AG10803 (cell line): ENCODE measurements at places on chromosomes 5 and 9.

- no peak for DNase-seq
Measured at GRCh38 chr5:160769301-160769700, 82.7 kb downstream of the ATP10B start.

DNA sequence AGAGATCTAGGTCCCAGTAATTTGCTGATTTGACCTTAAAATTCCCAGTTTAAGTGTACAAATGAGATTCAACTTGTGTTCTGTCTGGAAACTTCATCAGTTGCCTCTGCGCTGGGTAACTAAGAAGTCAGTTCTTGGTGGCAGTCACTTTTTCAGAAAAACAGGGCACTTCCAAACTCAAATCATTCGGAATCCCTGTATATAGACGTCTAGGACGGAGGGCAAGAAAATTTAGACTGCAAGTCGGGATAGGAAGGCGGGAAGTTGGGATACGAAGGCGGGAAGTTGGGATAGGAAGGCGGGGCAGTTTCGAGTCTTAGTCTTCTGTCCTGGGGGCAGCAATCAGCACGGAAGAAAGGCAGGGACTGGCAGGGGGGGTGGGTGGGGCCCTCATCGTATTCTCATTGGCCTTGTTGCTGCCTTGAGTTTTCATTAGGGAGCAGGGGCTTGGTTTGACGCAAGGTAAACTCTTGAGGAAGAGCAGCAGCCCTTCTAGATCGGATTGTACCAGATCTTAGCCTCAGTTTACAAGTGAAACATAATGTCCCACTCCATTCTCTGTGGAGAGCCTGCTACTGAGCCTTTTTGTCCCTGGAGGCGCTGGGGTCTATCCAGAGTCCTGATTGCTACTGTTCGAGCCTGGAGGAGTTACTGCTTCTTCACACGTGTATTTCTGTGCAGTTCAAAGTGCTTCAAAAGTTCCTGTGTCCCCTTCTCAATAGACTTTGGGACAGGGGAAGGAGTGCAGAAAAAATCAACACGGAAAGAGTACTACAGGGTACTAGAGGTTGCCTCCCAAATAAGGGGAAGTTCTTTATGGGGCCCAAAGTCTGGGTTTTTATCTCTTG lies 2.7 kb upstream of the PURA start:
- DNase-seq: no peak

DNA sequence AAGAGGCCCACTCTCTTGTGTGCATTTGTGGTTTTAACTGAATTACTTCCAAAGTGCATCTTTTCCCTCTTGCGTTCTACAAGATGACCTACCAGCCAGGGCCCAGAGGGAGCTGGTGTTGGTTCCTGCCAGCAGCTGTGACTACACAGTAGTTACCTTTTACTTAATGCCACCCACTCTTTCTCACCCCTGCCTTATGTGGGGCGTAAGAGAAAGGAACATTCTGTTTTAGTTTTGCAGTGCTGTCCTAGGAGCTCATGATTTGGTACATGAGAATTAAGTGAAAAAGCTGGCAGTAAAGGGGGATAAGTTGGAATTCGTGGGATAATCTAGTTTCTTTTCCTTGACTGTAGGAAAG lies 45.4 kb downstream of the RCL1 start:
- DNase-seq: no peak

DNA sequence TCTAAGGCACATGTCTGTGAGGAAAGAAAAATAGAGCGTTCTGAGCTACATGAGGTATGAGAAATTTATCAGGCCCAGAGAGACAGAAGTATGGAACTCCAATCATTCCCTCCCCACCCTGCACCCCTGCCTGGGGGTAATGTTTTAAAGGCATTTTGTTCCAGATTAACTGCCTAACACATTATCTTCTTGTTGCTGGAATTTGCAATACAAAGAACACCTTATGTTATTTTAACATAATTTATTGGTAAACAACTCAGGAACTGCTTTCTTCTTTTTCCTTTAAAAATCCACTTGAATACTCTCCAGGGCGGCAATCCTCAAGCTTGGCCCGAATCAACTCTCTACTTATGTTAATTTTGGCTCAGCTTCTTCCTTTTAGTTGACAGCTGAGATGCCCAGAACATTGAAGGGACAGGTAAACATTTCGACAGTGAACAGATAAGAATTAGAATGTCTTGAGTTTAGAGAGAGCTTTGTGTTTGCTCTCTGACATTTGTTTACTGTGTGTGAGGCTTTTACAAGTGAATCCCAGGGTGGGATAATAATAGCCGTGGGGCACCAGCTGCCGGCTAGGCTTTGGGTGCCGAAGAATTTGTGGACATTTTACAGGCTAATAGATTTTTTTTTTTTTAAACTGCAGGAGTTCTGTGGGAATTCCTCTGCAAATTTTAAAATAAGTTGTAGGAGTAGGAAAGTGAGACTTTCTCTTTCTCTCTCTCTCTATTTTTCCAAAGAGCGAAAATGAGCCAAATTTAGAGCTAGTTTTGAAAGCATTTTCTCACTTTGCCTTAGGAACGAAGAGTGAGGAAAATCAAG lies 96.4 kb upstream of the TAF11L2 start:
- DNase-seq: no peak

GRCh38 chr5:61048534-61048933 lies 103.5 kb downstream of the NDUFAF2 start:
- DNase-seq: peak; percentile 54

- peak; percentile 90 for DNase-seq
Measured at GRCh38 chr5:58582803-58583491, at the start of gene RAB3C. Gene RAB3C, plus strand, starts transcription at chr5:58583075. Its CDS starts 134 bp downstream, at chr5:58583209.

GRCh38 chr5:37751227-37751626 lies 88.6 kb downstream of the GDNF start:
- DNase-seq: peak; percentile 44

DNA sequence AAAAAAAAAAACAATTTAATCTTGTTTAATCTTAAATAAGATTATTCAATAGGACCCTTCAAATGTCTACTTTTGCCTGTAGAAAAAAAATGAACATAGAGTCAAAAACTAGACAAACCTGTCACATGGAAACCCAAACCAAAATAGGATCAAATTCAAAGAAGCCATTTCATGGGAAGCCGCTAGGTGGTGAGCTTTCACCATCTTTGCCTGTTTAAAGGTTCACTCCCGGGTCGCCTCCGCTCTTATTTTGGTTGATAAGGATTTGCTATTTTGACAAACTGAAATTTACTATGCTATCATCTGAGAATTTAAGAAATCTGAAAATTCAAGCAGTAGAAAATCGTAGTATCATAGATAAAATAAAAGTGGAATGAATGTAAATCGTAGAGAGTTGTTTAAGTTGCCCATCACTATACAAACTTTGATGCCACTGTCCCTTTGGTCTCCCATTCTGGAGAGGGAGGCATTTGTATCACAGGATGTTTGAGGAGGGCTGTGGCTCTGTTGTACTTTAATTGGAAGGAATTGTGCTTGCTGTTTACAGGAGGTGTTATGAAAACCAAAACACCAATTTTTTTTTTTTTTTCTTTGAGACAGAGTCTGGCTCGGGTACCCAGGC lies 43.5 kb upstream of the DNAH5 start:
- peak; percentile 64 for DNase-seq

DNA sequence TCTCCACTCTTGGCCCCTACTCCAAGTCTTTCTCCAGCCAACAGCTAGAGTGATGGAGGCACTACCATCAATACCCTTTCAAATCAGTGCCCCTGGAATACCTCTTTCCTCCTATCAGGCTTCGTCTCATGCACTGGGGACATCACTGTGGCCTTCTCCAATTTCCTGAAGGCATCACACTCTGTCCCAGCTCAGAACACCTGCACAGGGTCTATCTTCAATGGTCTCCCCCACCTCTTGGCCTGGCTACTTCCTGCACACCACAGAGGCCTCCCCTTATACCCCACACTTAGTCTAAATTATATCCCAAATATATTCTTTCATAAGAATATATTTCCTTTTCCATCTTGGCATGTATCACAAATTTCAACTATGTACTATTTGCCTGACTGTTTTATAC lies 34.5 kb downstream of the ECPAS start:
- DNase-seq: no peak

GRCh38 chr9:95048225-95049087 lies 269.1 kb downstream of the FANCC start:
- DNase-seq: peak; percentile 29

GRCh38 chr9:121048618-121049017 lies 1.5 kb downstream of the C5 start:
- peak; percentile 18 for DNase-seq

DNA sequence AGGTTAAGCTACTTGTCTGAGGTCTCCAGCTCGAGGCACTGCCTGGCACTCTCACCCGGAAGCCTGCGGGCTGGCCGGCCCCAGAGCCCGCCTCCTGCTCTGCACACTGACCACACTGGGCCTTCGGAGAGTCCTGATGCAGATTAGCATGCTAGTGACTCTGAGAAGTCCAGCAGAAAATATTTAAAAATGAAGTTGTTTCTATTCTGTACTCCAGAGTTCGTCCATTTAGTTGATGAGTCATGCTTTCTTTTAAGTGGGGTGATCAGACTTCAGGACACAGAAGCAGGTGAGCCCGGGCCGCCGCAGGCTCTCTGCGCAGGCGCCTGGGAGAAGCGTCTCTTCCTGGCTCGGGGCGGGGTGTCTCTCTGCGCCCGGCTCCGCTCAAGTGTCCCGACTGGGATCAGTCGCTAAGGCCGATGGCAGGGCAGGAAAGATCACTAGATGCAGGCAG lies 32.5 kb downstream of the FAM240B start:
- DNase-seq: no peak

GRCh38 chr5:163540696-163541095 lies 35.3 kb downstream of the MAT2B start:
- no peak for DNase-seq

- peak; percentile 83 for DNase-seq
Measured at GRCh38 chr9:13485068-13485596, 205.6 kb upstream of the MPDZ start.

DNA sequence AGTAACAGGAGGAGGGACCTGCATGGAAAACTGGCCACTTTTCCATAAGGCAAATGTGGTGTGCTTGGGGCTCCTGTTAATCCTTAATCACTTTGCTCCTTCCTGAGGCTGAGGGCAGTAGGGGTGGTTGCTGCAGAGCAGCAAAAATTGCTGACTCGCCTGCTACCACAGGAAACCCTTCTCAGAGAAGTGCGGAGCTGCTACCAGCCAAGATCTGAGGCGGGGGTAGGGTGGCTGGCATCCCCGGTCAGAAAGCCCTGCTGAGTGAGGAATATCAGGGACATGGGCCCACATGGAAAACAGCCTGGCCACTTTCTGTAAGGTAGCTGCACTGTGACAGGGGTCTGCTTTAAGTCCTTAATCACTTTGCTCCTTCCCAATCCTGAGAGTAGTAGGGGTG lies 192.4 kb upstream of the GHR start:
- no peak for DNase-seq

DNA sequence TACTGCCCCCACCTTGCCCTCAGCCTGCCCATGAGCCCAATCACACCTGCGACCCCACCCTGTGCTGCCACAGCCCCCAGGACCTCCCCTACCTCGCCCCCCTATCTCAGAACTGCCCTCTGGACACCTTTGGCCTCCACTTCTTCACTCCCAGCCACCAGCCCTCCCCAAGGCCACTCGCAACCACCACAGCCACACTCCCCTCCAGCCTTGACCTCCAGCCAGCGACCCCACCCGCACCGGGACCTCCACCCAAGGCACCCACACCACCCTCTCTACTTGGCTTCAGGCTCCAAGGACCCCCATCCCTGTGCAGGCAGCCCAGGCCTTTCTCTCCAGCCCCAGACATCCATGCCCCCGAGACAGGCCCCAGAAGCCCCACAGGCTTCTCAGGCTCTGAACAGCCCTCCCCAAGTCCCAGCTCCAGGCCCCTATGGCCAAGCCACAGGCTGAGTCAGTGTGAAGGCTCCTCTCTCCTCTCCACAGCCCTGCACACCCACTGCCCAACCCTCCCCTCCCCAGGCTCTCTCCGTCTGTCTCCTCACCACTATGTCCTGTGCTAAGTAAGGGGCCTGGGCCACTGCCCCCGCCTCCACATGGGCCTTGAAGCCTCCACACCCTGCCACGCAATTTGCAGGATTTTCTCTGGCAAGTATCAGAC lies 2.0 kb downstream of the AK1 start:
- peak; percentile 58 for DNase-seq

DNA sequence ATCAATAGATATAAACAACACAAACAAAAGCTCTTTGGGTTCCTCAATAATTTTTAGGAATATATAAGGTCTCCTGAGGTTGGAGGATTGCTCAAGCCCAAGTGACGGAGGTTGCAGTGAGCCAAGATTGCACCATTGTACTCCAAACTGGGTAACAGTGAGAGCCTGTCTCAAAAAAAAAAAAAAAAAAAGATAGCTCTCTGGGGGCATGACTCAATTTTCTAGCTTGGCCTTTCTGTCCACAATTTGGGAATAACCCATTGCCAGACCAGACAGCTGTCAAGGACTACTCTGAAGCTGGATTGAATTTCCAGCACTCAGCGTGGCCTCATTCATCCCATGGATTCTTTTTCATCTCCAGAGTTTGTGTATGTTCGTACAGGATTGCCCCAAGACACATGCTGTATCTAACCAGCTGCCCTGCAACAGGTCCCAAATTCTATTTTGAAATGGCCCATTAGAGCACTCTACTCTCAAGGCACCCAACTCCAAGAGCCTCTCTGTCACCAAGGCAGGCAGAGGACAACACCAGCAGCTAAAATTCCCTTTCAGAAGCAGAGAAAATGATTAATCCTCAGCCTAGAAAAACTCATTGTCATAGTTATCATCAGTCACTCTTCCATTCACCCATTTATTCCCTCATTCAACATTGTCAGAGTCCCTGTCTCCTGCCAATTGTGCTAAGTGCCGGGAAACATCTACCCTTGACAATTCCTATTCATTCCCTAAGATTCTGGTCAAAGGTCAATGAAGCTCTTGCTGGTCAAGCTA lies 8.7 kb downstream of the FAM193B start:
- DNase-seq: peak; percentile 95

GRCh38 chr5:1514027-1514818 lies 9.5 kb downstream of the LPCAT1 start:
- DNase-seq: no peak

DNA sequence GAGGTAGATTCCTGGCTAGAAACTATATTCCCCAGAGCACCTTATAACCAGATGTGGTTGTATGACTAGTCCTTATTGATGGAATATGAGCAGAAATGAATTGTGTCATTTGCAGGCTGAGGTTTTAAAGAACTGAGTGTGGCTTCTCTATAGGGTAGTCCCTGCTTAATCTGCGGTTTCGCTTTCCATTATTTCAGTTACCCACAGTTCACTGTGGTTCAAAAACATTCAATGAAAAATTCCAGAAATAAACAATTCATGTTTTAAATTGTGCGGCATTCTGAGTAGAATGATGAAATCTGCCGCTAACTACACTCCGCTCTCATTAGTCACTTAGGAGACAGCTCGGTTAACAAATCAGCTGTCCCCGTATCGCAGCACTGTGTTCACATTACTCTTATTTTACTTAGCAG lies 65.1 kb downstream of the ANKRD55 start:
- DNase-seq: no peak
